Left forelimb (tissue), 1 donor: ENCODE measurements at places on chromosomes 12 and 14.

GRCh38 chr12:76069339-76069738 lies 15.1 kb downstream of the NAP1L1 start:
- no peak for DNase-seq

DNA sequence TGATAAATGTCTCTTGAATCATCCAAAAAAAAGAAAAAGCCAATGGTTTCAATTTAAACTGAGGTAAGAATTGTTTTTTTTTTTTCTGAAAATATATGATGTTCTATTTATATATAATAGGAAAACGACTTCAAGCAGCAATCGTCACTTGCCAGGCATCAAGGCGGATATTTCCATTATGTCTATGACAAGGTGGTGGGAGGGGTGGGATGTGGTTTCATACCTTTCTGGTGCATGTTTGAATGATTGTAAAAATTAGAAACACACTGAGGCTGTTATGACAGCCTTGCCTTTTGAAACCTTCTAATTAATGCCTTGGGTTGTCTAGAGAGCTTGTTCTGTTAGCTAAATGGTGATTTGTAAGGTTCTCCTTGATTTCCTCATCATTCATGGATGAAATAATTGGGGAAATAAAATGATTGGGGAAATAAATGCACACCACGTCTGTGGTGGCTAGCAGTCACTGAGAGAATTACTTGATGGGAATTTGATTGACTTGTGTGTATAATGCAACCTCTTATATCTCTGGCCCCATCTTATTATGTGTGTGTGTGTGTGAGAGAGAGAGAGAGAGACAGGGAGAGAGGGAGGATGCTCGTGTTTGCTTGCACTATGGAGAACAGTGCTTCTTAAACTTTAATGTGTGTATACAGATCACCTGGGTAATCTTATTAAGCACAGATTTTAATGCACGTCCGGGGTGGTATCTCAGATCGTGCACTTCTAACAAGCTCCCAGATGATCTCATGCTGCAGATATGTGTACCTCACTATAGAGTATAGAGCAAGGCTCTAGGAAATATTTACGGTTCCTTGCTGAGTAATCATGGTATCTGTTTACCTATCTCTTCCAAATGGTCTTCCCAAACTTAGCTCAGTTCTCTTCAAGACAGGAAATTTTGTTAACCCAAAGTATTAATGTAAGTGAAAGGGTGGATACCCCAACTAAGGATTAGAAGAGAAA lies 502.6 kb downstream of the DIO2 start:
- DNase-seq = no peak

- DNase-seq = no peak
Measured at GRCh38 chr12:130421896-130422295, 84.2 kb downstream of the PIWIL1 start.

GRCh38 chr12:26399381-26399780 lies 204.0 kb downstream of the SSPN start:
- no peak for DNase-seq

DNA sequence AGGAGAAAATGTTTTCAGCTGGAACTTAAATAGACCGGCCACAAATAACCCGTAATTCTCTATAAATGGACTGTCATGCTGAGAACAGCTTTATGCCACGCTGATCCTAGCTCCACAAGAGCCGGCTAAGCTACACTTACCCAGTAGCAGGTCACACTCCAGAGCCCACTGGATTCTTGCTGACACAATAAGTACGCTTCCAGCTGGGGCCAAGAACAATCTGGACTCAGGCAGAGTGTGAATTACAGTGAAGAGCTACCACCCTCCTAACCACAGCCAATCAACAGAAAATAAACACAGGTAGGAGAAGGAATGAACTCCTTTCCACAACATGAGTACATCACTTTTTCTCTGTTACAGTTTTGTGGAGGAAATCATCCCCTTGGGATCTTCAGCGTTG lies 531.3 kb downstream of the GALC start:
- no peak for DNase-seq

- DNase-seq = no peak
Measured at GRCh38 chr14:33940561-33941011, 10.3 kb downstream of the EGLN3 start.

DNA sequence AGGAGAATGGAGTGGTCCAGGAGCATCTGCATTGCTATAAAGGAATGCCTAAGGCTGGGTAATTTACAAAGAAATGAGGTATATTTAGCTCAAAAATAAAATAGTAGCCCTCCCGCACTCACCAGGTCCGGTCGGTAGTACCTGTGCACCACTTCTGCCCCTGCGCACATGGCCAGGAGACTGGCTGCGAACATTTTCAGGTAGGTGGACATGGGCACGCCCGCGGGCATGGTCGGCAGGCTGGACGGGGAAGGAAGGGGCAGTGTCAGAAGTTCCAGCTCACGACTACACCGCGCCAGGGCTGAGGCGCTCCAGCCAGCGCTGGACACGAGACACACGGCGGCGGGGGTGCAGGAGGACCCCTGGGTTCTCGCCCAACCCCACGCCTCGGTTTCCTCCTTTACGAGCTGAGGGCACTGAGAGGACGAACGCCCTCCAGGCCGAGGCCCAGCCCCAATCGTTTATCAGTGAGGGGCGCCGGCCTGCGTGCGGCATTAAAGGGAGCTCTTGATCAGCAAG lies 9.1 kb upstream of the TDG start:
- no peak for DNase-seq

DNA sequence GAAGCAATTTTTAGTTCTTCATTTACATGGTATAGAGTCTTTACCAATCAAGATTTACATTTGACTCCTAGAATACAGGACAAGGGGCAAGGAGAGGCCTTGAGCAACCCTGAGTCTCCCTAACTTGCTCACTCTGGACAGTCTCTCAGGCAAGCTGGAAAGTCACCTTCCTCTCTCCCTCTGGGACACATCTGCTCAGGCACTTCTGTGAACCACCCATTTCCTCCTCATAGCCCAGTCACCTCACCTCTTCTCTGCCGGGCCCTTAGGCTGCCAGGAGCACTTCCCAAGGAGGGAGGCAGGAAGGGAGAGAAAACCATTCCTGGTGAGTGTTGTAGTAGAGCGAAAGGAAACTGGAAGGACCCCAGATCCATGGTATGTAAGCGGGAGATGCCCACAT lies 202.8 kb downstream of the TTC7B start:
- DNase-seq = no peak

DNA sequence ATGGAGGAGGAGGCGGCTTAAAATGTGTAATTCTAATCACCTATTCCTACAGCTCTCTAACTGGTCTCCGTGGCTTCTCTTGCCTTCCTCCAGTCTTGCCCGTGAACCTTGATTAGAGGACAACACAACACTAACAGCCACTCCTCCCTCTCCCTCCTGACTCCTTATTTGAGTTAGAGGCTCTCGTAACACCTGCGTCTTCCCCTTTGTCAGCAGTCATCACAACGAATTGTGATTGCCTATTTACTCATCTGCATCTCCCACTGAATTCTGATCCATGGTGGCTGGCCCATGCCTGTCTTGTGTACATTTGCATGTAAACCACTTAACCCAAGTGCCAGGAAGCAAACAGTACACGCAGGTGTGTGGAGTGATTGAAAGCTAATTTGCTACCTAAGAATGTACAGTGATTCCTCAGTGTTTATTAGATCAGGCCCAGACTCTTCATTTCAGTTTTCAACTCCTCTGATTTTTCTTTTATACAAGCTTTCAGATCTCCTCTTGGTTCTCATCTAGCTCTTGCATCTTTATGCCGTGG lies 154.5 kb downstream of the MON2 start:
- DNase-seq = no peak

- no peak for DNase-seq
Measured at GRCh38 chr14:45089813-45090212, 5.9 kb downstream of the PRPF39 start.

- no peak for DNase-seq
Measured at GRCh38 chr14:28754209-28754985, 12.2 kb upstream of the FOXG1 start.

DNA sequence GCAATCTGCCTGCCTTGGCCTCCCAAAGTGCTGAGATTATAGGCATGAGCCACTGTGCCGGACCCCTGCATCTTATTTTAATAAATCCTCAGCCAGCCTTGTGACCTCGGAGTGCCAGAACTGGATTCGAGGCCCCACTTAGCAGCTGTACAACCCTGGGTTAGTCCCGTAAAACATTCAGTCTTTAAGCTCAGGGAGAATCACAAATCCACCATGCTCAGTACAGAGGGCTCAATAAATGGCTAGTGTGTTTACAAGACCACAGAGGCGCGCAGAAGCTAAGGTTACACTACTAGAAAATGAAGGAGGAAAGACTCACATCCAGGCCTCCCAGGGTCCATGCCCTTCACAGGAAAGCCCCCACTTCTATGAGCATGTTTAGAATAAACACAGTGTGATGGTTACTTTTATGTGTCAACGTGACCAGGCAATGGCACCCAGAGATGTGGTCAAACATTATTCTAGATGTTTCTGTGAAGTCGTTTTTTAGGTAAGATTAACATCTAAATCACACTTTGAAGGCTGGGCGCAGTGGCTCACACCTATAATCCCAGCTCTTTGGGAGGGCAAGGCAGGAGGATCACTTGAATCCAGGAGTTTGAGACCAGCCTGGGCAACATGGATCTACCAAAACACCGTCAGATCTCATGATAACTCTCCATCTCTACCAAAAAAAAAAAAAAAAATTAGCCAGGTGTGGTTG lies 55.3 kb downstream of the CLMN start:
- DNase-seq = no peak

- no peak for DNase-seq
Measured at GRCh38 chr12:19741132-19741489, 301.8 kb downstream of the AEBP2 start.

DNA sequence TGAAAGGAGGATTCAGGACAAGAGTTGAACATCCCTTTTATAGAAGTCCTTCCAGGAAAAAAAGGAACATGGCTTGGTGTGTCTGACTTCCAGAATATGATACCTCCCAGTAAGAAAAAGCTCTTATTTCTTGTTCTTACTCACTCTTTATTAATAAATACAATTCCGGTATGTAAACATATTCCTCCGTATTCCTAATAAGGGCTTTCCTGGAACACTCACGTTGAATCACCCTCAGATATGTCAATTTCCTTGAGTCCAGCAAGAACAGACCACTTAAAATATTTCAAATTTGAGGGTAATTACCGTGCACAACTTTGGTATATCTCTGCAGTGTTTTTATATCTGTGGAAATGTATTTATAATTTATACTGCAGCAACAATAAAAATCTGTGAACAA lies 385.6 kb downstream of the SYT1 start:
- no peak for DNase-seq

DNA sequence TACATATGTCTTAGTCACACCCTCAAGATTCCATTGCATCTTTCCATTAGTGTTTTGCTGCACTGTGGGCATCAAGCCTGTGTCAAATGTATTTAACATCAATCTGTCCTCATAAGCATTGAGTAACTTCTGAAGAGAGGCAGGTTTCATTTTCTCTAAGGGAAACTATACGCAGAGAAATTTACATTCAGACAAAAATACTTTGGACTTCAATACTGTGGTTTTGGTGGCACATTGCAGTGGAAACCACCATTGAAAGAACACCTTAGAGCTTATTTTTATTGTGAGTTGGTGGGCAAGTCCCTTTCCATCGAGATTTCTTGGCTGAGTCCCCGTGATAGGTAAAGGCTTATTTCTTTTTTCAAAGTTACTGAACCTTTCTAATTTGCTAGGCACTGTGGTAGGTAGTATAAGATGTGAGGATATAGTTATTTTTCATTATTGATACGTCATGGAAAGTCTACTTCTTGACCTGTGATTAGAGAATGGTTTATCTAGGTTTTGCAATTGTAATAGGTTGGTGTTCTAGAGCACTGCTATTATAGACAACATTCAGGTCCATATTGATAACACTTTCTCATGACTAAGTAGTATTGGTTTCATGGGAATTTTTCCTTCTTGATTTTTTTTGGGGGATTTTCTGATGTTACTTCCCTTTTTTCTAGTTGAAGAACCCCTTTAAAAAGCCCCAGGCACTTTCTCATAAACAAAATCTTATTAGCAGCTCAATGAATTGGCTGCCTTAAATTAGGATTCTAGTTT lies 81.9 kb downstream of the CFAP54 start:
- no peak for DNase-seq

GRCh38 chr12:98908866-98909265 lies 263.8 kb downstream of the APAF1 start:
- no peak for DNase-seq

GRCh38 chr12:121697093-121697698 lies 15.4 kb upstream of the TMEM120B start:
- DNase-seq = no peak

- no peak for DNase-seq
Measured at GRCh38 chr12:50597200-50598195, 92.7 kb downstream of the DIP2B start.

DNA sequence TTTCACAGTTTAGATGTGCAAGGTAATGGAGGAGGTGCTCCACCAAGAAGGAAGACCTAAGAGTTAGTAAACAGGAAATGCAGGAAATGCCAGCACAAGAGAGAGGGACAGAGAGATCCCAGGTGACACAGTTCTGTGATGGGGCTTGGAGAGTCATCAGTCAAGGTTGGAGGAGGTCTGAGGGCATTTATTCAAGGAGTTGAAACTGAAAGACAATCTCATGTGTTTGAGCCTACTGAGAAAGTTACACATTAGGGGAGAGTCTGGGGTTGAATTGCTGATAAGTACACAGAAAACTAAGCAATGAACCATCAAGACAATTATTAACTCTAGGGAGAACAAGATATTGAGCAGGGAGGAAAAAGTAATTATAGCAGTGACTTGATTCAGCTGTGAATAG lies 138.5 kb downstream of the ANO6 start:
- no peak for DNase-seq

- no peak for DNase-seq
Measured at GRCh38 chr12:26954027-26954426, 15.8 kb downstream of the FGFR1OP2 start.

- DNase-seq = no peak
Measured at GRCh38 chr12:76618031-76618430, 58.5 kb upstream of the OSBPL8 start.

DNA sequence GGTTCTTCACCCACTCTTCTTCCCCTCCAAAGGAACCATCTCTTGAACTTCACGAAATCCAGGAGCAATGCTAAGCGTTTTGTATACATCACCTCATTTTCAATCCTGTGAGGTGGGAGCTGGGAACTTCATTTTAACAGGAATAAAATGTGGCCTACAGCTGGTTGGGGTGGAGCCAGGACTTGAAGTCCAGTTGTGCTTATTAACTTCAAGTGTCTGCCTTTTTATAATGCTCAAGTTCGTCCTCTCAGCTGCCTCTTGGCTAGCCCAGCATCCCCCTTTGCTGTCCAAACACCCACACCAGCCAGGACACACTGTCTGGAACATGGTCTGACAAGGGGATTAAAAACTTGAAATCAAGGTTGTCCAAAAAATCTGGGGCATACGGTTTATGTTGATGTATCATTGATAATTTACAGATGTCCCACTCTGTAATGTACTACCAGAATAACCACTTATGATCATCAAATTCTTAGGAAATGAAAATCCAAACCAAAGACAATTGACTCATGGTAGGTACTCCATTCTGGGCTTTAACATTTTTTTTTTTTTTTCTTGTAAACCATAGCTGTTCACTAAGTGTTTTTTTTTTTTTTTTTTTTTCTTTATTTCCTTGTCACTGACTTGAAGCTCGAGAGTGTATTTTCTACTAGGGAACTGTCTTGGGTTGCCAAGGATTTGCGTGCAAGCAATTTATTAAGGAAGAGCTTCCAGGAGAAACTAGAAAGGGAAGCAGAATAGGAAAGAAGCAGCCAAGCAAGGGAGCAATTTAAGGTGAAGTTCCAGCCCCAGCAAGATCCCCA lies 252.3 kb downstream of the EFCAB11 start:
- DNase-seq = peak; percentile 81
